ENCODE measurements at places on chromosomes 11 and 22.
A peak's percentile ranks its signal among the peaks of the same experiment; 100 is the strongest.

DNA sequence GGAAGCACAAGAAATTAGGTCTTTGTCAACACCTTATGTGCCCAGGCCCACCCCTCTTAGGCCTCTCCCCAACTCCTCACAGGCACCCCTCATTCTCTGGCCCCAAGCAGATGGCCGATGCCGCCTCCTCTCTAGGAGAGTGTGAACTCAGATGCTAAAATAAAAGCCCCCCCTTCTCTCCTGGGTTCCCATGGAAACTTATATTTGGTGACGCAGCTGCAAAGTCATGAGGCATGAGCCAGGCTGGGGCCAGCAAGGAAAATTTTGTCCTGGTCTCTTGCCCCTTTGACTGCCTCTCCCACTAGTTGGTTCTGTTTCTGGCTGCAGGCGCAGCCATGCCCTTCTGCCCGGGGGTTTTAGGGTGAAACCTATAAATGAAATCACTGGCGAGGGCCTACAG, 11.8 kb downstream of the RCOR2 start:
- DNase-seq: no peak

DNA sequence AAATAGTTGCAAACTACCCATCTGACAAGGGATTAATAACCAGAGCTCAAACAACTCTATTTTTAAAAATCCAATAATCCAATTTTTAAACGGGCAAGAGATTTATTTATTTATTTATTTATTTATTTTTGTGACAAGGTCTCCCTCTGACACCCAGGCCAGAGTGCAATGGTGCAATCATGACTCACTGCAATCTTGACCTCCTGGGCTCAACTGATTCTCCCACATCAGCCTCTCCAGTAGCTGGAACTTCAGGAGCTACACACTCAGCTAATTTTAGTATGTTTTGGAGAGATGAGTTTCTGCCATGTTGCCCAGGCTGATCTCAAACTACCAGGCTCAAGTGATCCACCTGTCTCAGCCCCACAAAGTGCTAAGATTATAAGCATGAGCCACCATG, 267.2 kb upstream of the BLID start:
- no peak for DNase-seq

- DNase-seq: peak; percentile 31
Observed at GRCh38 chr11:35105319-35106079, 33.5 kb upstream of the CD44 start.

- DNase-seq: peak; percentile 33
Observed at GRCh38 chr11:86089659-86090058, 20.8 kb upstream of the PICALM start.

DNA sequence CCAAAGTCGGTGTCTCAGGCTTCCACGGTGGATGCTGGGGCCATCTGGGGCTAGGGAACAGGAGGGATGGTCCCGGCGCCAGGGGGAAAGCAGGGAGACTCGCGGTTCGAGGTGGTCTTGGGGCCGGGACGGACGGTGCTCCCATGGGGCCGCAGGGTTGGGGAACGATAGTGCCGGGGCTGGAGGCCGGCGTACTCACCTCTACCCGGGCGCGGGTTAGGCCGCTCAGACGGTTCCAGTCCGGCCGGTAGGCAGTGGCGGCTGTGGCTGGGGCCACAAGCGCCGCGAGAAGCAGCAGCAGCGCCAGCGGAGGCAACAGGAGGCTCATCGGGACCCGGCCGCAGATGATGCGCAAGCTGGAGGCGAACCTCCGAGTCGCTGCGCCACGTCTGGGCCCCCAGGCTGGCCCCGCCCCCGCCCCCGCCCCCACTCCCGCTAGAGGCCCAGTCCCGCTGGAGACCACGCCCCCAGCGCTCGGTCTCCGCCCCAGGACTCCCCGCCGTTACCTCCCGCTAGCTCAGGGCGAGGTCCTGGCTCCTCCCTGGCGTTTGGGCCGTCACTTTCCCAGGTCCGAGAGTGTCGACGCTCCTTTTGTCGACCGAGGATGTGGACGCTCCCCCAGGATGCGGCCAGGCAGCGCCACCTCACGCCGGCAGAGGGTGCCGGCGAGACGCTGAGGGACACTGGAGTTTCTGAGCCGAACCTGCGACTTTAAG, at the start of gene SELENOM:
Gene SELENOM (minus strand): TSS at position 391 of the 716 bp plus-strand sequence. CDS start 63 bp downstream, at position 328.
- peak; percentile 98 for DNase-seq

- peak; percentile 38 for DNase-seq
Observed at GRCh38 chr11:117597071-117597470, 199.9 kb downstream of the DSCAML1 start.

GRCh38 chr22:17928391-17928790, 96.0 kb downstream of the MICAL3 start:
- no peak for DNase-seq

DNA sequence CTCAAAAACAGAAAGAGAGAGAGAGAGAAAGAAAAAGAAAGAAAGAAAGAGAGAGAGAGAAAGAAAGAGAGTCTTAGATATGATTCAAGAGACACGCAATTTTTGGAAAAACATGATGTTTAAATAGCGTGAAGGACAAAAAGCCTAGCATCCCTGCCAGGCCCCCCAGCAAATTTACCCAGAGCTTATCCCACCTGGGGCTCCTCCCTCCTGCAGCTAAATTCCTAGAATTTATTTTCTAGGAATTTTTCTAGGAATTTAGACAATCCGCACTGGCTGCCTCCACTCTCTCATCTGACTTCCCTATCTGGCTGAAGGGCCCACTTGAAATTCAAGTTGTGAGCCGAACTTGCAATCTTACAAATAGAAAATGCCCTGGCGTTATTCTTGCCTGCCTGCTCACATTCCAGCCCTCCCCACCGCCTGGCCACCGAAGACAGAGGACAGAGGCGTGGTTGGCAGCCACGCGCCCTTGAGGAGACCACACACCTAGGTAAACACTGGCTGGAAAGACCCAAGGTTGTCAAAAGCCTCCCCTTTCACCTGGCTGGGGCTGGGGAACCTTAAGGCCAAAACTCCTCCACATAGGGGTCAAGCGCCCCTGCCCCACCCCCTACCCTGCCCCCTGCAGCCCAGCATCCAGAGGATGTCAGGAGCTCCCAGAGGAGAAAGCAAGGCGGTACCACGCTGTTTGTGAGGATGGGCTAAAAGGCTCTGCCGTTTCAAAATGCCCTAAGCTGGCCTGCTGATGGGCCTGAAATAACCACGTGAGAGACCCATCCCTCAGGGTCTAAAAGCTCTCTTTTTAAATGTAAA, 42.2 kb downstream of the AHNAK start:
- no peak for DNase-seq

GRCh38 chr11:66477263-66478201, 2.7 kb upstream of the DPP3 start:
- no peak for DNase-seq

DNA sequence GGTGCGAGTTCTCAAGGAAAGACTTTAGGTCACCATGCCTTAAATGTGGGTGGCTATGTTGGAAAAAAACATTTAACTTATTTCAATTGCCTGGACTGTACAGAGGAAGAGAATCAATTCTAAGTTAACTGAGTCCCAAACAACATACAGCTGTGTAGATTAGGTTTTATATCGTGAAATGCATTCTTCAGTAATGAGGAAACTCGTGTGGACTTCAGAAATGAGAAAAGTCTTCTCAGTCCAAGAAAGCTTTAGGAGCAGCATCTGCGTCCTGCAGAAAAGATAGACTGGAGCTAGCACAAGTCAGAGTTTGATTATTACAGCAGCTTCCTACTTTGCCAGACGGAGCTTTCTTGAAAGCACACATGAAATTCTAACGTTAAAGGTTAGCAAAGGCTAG, 673.0 kb downstream of the OPCML start:
- no peak for DNase-seq

GRCh38 chr22:22995166-22995565, 75.2 kb upstream of the GNAZ start:
- DNase-seq: no peak

GRCh38 chr11:59365232-59366018, 6.7 kb downstream of the OR5AN1 start:
- no peak for DNase-seq

DNA sequence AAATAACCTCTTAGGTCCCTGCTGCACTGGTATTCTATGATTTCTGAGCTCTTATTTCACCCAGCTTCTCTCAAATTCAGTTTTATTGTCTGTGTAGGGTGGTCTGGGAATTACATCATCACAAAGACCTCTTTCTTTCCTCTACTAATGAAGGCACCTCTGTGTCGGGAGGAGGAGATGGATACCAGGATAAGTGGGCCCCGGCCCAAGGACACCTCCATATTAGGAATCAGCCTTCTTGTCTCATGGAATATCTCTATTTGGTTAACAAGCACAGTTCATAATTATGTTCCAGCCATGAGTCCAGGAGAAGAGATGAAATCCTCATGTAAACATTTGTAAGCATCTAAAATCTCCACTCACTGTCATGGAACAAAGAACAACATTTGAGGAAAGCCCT, 9.4 kb downstream of the PARVA start:
- DNase-seq: no peak

DNA sequence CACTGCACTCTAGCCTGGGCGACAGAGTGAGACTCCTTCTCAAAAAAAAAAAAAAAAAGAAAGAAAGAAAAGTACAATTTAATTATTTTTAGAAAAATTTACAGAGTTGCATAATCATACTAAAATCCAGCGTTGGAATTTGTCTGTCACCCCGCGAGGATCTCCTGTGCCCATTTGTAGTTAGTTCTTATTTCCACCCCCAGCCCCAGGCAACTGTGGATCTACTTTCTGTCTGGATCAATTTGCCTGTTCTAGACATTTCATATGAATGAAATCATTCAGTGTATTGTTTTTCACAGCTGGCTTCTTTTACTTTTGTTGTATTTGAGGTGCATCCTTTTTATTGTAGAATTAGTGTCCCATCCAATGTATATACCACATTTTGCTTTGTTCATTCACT, 102.6 kb upstream of the RASSF10 start:
- no peak for DNase-seq

DNA sequence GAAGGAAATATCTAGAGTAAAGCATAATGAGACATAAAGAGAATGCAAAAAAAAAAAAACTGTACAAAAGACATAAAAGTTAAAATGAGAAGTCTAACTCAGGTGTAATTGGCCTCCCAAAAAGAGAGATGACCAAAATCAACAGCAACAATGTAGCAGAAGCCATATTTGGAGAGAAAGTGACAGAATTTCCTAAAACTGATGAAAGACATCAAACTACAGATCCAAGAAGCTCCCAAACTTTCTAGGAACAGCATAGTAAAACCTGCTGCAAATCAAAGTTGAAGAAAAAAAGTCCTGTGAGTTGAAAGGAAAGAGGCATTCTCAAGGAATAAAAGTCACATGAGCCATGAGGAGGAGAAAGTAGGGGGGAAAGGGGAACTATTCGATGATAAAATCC, 231.3 kb downstream of the METTL15 start:
- no peak for DNase-seq

DNA sequence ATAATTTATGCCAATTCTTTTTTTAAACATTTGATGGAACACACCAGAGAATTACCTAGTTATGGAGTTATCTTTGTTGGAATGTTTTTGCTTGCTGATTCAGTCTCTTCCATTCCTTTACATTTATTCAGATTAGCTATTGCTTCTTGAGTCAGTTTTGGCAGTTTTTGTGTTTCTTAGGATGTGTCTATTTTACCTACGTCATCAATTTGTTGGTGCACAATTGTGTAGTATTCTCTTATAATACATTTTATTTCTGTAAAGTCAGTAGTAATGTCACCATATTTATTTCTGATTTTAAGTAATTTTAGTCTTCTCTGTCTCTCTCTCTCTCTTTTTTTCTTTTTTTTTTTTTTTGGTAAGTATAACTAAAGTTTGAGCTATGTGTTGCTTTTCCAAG, 929.5 kb upstream of the RAG2 start:
- DNase-seq: no peak

DNA sequence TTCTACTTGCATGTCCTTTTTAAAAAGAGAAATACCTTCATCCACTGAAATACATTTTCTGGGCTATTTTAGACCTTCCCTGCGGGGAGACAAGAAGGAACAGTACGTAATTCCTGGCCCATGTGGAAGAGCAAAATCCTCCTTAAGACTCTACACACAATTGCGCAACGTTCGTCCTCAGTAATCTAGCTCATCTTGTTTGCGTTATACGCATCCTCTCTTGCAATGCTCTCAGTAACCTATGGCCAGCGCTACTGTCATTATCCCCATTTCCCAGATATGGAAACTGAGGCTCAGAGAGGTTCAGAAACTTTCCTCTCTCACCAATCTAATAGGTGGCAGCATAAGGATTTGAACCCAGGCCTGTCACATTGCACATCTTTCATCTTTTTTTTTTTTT, 54.6 kb downstream of the RPUSD4 start:
- no peak for DNase-seq

DNA sequence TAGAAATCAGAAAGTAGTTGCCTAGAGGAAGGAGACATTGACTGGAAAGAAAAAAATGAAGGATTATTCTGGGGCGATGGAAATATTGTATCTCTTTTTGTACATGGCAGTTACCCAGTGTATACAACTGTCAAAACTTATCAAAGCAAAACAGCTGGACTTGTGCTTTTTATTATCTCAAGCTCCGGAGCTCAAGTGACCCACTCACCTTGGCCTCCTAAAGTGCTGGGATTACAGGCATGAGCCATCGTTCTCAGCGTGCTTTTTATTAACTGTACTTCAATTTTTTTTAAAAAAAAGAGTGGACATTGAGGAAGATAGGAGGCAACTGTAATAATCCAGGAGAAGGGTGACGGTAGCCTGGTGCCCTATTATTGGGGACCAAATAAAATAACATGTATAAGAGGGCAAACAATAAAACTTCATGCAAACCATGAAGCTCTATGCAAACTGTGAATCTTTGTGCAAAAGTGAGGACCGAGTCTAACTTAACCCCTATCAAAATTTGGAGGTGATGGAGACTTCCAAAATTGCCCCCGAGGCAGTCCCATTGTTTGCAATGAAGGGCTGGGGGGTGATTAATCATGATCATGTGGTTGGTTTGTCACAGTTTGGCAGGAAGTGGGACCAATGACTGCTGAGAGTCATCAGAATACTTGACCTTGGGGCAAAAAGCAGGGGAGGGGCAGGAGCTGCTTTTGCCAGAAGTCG, 23.5 kb downstream of the FZD4 start:
- DNase-seq: peak; percentile 79

DNA sequence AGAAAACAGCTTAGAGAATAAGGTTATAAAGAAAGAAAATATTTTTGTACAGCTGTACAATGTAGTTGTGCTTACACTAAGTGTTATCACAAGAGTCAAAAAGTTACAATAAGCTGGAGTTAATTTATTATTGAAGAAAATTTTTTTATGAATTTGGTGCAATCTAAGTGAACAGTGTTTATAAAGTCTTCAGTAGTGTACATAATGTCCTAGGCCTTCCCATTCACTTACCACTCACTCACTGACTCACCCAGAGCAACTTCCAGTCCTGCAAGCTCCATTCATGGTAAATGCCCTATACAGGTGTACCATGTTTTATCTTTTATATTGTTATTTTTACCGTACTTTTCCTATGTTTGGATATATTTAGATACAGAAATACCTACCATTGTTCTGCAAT, 34.7 kb downstream of the GDPD4 start:
- DNase-seq: peak; percentile 63

DNA sequence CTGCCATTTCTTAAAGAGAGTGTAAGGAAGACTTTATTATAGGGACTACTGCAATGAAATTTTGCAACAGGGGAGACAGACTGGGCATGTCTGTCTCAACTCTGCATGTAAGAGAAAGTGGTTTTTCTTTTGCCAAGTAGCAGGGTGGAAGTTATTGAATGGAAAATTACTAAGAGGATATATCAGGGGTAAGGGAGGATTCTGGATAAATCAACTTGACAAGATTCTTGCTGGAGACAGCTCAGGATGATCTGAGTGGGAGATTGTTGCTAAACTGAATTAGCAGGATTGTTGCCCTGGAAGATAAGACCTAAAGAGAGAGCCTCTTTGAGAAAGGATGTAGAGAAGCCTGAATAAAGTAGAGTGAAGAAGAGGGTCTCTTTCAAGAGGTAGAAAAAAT, 145.8 kb downstream of the LUZP2 start:
- DNase-seq: no peak
